ENCODE measurements at places on chromosomes 3 and 15.

GRCh38 chr3:8278448-8278847 lies 223.2 kb upstream of the LMCD1 start:
- no peak for DNase-seq

GRCh38 chr3:44355362-44356033 lies 16.9 kb downstream of the TCAIM start:
- DNase-seq = no peak

DNA sequence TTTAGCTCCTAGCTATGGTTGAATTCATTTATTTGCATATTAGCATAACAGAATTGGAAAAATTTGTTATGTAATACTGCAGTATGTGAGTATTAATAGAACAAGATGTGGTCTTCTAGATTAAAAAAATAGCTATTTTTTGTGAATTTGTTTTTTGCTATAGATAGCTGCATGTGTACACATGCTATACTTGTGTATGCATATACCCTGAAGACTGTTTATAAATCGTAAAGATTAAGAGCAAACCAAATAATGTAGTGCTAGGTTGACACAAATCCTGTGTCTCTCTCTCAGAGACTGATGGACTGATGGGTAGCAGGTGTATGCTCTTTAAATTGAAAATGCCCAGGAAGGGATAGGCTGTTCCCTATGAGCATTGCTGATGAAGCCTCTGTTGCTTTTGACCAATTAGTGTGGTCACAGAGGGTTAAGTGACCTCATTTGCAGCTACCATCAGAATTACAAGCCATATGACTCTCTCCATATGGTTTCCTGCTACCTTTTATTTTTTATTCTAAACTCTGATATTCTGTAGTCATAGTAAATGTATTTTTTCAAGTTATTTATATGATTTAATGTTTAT lies 9.0 kb downstream of the PLCL2 start:
- DNase-seq = no peak

GRCh38 chr3:47747558-47747957 lies 34.1 kb downstream of the SMARCC1 start:
- no peak for DNase-seq

DNA sequence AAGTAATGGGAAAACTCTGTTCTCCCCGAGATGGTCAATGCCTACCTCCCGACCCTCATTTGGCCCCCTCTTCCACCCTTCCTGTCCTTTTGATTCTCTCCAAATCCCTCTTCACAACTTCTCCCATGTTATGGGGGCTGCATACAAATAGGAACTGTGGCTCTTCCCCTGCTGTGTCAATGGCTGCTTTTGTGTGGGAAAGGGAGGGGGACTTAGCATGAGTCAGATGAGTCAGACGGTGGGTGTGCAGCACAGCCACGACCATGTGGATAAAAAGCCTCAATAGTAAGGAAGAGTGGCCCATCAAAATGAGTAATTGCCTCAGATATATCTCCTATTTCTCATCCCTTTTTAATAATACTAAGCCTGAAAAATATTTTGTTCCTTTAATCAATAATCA lies 31.9 kb downstream of the SPATA16 start:
- no peak for DNase-seq

DNA sequence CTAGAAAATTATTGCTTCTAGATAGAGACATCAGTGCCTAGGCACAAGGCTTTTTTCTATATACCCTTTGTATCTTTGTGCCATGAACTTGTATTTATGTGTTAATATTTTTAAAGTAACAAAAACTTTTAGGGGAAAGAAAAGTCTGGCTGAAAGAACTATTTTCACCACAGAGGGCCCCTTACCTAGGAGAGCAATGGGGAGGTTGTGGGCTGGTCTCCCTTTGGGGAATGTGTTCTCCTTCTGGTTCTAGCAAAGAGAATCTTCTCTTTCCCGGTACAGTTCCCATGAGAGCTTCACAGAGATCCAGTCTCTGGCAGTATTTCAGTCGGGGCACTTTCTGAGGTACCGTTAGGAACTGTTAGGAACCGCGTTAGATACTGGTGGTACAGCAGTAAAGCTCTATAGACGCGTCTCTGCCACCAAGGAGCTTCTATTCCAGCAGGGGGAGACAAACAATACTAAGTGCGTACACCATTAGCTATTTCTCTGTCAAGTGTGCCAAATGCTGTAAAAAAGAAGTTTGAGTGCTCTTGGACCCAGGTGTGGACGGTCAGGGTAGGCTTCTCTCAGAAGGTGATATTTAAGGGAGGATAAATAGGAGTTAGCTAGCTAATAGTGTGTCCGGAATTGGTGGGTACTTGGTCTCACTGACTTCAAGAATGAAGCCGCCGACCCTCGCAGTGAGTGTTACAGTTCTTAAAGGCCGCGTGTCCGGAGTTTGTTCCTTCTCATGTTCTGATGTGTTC lies 4.6 kb upstream of the EPB42 start:
- DNase-seq = no peak

DNA sequence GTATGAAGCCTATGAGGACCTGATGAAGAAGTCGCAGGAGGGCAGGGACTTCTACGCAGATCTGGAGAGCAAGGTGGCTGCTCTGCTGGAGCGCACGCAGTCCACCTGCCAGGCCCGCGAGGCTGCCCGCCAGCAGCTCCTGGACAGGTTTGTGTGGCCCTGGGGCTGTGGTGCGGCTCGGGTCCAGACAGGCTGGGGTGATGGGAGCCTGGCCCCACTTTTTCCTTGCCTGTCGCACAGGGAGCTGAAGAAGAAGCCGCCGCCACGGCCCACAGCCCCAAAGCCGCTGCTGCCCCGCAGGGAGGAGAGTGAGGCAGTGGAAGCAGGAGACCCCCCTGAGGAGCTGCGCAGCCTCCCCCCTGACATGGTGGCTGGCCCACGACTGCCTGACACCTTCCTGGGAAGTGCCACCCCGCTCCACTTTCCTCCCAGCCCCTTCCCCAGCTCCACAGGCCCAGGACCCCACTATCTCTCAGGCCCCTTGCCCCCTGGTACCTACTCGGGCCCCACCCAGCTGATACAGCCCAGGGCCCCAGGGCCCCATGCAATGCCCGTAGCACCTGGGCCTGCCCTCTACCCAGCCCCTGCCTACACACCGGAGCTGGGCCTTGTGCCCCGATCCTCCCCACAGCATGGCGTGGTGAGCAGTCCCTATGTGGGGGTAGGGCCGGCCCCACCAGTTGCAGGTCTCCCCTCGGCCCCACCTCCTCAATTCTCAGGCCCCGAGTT lies 29.0 kb downstream of the PTPN23 start:
- DNase-seq = no peak

DNA sequence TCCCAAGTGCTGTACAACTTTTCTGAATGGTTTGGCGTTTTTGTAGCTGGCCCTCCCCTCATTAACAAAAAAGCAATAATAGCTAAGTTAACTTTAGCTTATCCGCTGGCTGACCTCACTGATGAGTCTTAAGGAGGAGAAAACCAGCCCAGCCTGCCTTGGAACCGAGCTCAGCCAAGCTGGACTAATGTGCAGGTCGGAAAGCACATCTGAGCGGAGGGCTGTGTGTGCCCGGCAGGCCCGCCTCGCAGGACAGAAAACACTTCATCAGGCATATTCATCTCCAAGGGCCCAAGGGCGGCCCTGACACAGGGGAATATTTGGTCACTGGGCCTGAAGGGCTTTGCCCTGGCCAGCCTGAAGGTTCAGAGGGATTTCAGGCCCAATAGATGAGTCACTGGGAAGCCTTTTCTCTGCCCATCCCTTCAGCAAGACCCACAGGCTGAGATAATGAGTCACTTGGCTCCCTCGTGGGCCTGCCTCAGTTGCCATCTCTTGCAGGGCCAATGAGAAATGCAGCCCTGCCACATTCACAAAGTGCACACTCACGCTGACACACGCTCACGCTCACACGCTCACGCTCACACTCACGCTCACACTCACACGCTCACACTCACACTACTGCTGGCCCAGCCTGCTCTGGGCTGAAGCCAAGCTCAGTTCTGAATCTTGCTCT lies 75.1 kb downstream of the SLC12A8 start:
- DNase-seq = no peak

DNA sequence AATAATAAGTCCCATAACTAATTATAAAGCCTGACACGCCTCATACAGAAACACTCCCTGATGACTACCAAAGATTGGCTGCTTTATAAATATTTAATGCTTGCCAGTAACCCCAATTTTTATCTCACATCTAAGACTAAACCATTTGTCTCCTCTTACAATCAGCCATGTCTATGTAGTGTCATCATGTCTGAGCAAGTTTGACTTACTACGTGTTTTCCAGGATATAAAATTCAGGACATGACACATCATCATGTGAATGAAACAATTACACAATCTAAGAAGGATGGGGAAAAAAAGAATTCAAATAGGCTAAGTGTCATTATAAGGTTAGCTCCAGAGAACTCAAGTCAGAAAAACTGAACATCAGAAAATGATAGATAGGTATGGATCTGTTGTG lies 208.7 kb downstream of the MECOM start:
- no peak for DNase-seq

DNA sequence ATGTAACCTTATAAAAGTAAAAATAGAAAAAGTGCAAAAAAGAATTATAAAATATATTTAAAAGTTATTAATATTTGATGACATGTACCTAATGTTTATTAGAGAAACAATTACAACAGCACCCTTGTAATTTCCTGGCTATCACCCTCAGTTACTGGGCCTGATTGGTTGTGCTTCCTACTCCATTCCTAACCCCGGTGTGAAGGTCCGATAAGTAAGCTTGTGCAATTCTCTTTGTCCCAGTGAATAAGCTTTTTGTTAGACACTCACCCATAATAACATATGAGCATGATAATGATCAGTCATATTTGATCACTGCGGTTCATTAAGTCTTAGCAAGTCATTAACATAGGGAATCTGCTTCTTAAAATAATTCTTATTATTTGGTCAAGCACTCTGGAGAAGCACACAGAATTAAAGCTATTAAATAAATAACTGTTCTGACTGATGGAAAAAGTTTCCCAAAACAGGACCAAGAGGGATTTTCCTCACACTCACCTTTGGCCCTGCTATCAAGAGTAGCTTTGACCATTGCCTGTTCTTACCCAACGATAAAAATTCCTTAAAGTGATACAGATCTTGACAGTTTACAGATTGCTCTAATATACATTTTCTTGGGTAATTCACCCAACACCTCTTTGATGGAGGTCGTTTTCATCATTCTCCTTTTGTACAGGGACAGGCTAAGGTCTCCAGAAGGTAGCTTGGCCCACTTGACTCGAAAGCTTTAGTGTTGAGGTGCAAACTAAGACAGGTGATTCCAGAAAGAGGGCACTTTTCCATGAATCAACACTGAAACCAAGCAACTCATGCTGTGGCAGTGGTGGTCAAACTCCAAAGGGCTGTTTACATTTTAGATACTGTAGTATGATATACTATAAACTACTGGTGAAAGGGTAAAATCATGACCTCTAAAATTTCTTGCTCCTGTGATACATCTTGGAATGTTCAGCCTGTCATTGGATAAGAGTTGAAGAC lies 543.0 kb upstream of the KCNMB2 start:
- no peak for DNase-seq

- no peak for DNase-seq
These were observed 30.8 kb downstream of the HDC start for GRCh38 chr15:50234764-50235163.

GRCh38 chr15:60073466-60073840 lies 69.3 kb downstream of the FOXB1 start:
- DNase-seq = no peak

DNA sequence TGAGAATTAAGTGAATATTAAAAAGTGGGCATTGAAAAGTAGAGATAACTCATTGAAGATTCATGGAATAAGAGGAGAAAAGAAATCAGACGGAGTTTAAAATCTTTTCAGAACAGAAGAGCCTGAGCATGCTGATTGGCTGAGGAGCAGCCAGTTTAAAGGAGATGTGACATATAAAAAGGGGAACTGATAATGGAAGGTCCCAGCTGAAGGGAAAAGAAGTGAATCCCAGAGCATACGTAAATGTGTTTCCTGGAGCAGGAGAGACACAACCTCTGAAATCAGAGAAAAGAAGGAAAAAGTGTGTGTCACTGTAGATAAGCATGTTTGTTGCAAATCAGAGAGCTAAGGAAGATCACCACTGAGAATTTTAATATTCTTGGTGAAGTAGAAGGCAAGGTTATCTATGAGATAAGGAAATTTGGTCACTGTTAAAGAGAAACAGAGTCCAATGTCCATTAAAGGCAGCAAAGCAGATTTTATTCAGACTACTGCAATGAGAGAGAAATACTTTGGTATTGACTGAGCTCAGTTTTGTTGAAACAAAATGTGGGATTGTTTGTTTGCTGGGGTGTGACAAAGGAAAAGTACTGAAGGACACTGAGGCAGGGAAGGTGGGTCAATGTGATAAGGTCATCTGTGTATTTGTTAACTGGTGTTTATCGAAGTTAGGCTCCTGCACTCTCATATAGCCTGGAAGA lies 84.6 kb upstream of the WDR72 start:
- no peak for DNase-seq

DNA sequence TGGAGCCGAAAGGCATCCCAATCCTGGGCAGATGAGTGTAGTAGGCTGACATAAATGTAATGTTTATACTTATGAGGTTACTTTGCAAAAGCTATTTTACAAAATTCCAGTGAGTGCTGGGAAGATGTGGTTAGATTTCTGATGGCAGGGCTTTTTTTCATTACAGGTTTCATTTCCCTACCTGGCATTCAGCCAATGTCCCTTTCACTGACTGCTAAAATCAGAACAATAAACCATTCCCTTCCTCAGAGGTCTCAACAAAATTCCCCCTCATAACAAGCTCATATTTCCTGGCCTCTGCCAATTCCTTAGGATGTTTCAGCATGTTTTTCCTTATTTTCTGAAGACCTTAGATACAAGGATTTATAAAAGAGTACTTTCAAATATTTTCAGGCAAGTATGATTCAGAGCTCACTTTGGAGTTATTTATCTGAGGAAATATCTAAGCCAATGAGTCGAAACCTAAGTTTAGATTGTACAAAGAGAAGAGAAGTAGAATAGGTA lies 40.9 kb upstream of the CCDC80 start:
- DNase-seq = no peak

- no peak for DNase-seq
These were observed 122.0 kb downstream of the MECOM start for GRCh38 chr3:169541528-169541927.

GRCh38 chr3:16520241-16520969 lies 6.9 kb upstream of the RFTN1 start:
- no peak for DNase-seq

DNA sequence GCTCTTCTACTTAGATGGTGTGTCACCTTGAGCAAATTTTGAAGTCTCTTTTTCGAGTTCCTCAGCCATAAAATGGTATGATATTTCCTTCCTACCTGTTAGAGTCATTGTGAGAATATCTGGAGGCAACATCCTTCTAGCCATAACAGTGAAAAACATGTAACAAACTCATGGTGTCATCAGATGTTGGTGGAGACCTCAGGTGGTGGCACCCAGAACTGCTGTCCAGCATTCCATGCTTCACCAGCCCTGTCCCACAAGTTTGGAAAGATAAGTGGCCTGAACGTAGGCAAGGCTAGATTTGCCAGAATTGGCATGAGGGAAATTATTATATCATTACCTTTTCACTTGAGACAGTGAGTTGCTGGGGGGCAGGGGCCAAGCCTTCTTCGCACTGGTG lies 30.4 kb downstream of the GASK1A start:
- DNase-seq = no peak

DNA sequence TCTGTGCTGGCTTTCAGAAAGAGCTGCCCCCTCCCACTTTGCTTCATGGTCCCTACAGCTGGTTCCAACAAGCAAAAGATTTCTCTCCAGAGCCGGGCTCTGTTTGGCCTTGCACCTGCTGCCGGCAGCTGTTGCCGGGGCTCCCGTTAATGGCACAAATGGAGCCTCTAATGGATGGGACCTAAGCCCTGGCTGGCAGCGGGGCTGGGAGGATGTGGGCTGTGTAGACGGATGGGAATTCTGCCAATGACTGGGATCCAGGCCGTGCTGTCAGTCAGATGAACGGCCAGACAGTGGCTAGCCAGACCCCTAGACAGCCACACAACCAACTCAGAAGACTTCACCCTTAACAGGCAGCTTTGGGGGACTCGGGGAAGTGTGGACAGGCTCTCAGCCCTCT lies 88.0 kb downstream of the RPLP1 start:
- DNase-seq = no peak
